ENCODE measurements at places on chromosomes 4 and X.

DNA sequence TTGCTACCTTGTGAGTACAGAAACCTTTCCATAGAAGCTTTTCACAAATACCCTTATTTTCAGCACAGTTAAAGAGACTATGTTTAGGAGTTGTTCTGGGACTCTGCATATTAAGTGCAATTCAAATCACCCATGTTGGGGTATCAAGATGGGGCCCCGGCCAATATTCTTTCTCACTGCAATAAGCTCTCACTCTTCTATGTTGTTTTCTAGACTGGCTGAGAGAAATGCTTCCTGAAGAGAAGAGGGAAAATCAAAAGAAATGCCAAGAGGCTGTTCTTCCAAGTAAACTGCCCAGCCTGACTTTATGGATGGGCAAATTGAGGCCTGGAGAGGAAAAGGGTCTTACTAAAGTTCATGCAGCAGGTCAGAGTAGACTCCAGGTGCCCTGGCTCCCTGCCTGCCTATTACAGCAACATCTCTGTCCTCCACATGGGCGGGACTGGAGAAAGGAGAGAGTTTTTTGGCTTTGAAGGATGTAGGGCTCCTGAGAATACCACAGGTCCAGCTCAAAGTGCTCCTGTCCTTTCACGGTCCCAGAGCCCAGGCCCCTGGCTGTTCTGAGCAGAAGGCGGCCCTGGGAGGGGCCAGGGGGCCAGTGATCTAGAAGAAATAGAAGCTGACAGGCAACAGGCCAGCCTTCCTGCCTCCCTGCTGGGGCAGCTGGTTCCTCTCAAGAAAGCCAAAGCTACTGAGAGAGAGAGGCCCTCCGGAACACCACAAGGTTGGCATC, 745 bp upstream of the IQSEC2 start:
- no peak for DNase-seq

DNA sequence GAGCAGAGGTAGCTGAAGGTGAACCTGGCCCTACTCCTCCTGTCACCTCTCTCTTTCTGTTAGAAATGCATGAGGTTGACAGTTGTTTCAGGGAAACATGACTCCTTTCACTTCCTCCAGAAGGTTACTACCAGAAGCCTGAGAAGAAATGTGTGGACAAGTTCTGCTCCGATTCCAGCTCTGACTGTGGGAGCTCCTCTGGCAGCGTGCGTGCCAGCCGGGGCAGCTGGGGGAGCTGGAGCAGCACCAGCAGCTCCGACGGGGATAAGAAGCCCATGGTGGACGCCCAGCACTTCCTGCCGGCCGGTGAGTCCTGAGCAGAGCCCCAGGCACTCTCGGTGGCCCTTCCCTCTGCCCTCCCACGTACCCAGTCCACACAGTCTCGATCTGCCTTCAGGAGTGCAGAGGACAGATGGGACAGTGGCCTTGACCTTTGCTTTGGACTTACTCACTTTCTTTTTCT, 61.3 kb upstream of the TLR2 start:
- DNase-seq: no peak

GRCh38 chrX:17464194-17464593, 89.2 kb downstream of the NHS start:
- DNase-seq: no peak

GRCh38 chr4:179836179-179837075, 2394.2 kb upstream of the AGA start:
- DNase-seq: no peak

GRCh38 chrX:43166874-43167273, 388.9 kb upstream of the PPP1R2C start:
- no peak for DNase-seq

GRCh38 chr4:25993395-25994185, 79.6 kb downstream of the SMIM20 start:
- DNase-seq: peak; percentile 1

DNA sequence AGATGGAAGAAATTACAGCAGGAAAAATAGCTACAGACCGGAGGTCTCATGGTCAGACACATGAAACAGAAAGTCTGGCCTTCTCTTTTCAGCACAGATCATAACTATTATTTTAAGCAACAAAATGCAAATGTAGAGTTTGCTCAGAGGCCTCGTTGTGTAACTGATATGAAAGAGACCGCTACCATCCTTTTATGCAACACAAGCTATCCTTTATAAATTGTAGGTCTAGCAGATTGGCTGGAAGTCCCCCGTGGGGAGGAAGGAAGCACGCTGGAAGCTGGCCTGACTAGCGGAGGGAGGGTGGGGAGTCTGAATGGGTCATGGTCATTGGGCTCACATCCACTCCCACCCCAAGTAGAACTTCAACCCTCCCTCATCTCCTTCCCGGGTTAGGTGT, 27.7 kb downstream of the DMP1 start:
- no peak for DNase-seq

- DNase-seq: no peak
Observed at GRCh38 chrX:47632666-47633065, 2.9 kb upstream of the CFP start.

GRCh38 chrX:129347291-129347690, 176.0 kb downstream of the SMARCA1 start:
- DNase-seq: no peak

- DNase-seq: no peak
Observed at GRCh38 chrX:6645216-6645615, 110.3 kb upstream of the VCX3A start.

DNA sequence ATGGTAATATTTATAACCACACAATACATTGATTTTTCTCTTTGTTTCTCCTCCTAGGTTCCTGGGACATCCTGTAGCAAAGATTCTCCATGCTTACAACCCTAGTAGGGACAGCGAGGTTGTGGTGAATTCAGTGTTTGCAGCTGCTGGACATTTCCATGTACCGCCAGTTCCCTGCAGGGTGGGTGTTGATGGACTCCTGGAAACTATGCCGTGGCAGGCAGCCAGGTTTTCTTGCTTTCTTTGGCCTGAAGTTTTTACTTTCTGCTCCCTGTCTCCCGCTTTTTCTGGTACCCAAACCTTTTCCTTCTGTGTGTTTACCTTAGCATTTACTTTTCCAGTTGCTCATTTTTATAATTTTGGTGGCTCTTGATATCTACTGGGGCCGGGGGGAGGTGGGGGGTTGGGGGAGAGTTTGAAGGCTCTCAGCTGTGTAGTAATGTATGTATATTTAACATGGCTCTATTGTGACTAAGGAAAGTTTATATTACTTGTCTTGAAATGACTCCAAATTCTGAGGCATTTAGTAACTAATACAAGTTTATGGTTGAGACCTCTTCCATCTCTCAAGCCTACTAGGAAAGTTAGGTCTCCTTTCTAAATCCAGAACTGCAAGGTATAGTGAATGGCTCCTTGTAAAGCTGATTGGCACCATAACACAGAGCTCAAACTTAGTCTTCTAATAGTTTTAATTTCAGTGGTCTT, 89.7 kb downstream of the TMEM131L start:
- no peak for DNase-seq

DNA sequence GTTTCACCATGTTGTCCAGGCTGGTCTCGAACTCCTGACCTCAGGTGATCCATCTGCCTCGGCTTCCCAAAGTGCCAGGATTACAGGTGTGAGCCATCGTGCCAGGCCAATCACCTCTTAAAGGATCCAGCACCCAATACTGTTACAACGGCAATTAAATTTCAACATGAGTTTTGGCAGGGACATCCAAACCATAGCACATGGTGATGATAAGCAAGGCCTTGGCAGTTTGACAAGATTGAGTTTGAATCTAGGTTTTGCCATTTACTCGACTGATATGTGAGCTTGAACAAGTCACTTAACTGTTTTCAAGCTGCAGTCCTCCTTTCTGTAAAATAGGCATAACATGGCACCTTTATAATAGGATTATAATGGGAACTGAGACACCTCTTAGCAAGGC, 84.1 kb downstream of the GPR82 start:
- no peak for DNase-seq

GRCh38 chrX:119003462-119003861, 29.0 kb downstream of the LONRF3 start:
- no peak for DNase-seq

DNA sequence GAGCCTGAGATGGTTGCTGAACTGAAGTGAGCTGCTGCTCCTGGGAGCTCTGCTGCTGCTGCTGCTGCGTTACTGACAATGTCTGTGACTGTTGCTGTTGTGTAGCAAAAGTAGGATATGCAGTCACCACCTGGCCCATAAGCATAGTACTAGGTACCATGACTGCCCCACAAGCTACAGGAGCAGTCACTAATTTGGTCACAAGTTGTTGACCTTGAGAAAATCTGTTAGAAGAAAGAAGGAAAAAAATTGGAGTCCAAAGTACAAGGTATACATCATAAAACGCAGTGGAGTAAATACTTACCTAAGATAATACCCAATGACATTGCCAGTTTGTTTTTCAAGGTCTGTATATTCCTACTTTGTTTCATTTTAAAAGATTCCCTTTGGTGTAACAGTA, 42.6 kb downstream of the TMEM165 start:
- no peak for DNase-seq

DNA sequence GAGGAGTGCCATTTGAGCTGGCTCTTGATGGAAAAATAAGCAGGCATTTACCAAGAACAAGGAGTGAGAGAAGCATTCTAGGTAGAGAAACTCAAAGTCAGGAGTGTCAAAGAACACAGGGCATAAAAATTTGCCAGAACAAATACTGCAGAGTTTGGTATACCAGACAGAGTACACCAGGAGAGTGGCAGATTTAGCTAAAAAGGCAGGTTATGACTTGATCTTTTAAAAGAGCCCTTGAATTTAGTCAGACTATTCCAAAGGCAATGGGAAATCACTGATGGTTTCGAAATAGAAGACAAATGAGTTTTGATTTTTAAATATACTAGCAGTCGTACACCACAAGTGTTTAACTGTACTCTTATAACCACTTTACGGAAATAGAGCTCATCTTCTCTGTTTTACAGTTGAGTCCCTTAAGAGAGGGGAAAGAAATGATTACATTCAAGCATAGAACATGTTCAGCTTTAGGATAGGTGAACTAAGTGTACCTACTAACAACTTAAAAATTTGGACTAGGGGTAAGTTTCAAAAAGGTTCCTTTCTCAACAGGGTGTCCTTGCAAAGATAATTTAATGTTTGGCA, 10.2 kb downstream of the UBE2D3 start:
- no peak for DNase-seq

- DNase-seq: no peak
Observed at GRCh38 chr4:156751486-156751885, 220.1 kb downstream of the PDGFC start.

- DNase-seq: no peak
Observed at GRCh38 chrX:120446498-120446897, 22.6 kb downstream of the LAMP2 start.

DNA sequence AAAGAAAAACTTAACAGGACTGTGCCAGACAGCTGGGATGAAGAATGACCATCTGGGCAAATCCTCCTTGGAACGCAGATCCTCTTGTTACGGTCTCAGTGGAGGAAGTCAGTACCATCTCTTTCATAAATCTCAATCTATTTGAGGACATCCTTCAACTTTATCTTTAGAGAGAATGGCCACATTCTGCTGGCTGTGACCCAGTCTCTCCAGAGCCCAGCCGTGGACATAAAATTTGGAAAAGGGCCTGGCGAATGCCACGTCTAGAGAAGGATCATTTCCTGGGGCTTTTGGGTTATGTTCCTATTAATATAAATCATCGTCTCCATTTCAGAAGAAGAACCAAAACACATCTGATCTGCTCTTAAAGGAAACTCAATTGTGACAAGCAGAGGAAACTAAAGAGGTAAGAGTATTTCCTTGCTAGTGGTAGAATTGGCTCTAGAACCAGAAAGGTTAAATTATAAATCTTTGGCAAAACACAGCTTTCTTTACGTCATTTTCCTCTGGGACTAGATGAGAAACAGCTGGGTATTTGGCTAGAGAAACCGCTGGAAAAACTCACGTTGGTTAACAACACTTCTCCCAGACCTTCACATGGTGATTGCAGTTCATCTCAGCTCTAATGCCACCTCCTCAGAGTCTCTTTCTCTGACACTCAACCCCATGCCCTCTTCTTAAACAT, 164.7 kb downstream of the CHIC2 start:
- no peak for DNase-seq

DNA sequence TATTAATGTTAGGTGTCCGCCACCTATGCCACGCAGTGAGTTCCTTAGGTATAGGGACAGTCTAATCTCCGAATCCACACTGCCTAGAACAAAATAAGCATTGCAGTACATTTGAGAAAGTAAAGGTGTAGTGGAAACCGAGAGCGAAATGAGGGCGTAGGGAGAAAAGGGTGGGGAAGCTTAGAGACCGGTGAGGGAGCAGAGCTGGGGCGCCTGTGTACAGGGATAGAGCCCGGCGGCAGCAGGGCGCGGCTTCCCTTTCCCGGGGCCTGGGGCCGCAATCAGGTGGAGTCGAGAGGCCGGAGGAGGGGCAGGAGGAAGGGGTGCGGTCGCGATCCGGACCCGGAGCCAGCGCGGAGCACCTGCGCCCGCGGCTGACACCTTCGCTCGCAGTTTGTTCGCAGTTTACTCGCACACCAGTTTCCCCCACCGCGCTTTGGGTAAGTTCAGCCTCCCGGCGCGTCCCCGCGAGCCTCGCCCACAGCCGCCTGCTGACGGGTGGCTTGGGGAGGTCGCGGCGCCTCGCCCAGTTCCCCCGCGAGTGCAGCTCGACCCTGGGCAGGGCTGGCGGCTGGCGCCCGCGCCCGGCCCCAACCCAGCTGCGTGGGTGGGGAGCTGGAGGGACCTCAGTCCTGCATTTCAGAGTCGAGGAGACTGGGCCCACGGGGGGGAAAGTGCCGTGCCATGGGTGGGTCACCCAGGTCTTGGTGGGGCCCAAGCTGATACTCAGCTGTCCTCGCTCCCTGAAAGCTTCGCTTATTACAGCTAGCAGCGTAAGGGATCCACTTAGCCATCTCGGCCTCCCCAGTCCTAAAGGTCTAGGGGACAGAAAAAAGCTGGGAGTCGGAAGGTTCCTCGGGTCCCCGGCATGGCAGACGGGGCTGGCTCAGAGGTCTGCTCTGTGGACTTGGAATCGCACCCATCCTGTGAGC, at the start of gene ANXA3:
Gene ANXA3, plus strand, starts transcription at position 351 of the 932 bp plus-strand sequence. CDS start 2,704 bp downstream, outside the sequence.
- no peak for DNase-seq

DNA sequence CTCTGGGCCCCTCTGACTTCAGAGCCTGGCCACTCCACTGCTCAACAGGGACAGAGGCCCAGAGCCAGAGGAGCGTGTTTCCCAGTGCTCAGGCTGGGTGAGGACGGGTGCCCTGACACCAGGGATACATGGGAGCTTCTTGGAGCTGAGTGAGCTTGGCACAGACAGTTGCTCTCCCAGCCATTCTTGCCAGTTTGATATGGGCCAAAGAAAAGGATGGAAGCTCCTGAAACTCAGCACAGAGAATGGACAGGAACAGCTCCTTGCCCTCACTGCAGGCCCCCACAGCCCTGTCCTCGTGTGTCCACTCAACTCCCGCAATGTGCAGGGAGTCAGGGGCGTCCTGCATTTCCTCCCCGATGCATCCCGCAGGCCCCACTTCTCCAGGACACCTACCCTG, 38.8 kb downstream of the NSG1 start:
- DNase-seq: no peak

DNA sequence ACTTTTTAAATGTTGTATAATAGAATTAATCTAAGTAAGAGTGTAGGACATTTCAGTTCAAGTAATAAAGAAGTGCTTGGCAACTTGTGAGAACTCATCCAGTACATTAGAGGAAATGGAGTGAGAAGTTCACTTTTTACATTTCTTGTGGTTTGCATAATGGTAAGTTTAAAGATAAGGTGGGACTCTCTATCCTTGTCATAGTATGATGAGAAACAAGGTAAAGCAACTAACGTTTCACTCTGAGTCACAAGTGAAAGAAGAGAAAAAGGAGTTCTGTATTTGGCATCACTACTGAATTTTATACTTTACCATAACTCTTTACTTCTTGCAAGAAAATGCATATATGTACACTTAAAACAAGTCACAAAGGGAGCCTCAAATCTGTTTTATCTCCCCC, 219.4 kb downstream of the SLC4A4 start:
- no peak for DNase-seq
